Stimulated activated CD8-positive, alpha-beta memory T cell treated with anti-CD3 and anti-CD28 coated beads, Interleukin-7, amount 100 ng/mL, for 24 hours (primary cell): ENCODE measurements at places on chromosomes 13 and 19.

DNA sequence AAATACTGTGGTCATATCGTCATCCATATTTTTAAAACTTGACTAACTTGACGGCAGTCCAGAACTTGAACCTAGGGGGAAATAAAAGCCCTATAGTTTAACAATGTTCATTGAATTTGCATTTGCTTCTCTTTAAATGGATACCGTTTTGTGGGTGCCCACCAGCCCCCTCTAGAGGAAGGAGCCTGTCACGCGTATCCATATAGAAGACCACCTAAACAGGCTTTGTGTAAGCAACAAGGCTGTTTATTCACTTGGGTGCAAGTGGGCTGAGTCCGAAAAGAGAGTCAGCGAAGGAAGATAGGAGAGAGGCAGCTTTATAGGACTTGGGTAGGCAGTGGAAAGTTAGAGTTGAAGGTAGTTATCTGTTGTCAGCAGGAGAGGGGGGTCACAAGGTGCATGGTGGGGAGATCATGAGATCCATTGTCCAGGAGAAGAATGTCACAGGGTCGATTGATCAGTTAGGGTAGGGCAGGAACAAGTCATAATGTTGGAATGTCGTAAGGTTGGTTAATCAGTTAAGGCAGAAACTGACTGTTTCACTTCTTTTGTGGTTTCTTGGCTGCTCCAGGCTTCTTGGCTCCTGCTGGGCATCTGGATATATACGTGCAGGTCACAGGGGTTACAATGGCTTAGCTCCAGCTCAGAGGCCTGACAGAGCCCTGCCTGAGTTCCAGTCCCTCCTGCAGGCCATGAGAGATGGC is 42.5 kb upstream of the ANKRD10 start:
- no peak for DNase-seq

DNA sequence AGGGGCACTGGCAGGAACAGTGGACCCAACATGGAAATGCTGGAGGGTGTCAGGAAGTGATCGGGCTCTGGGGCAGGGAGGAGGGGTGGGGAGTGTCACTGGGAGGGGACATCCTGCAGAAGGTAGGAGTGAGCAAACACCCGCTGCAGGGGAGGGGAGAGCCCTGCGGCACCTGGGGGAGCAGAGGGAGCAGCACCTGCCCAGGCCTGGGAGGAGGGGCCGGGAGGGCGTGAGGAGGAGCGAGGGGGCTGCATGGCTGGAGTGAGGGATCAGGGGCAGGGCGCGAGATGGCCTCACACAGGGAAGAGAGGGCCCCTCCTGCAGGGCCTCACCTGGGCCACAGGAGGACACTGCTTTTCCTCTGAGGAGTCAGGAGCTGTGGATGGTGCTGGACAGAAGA is 4.1 kb downstream of the KLK2 start:
- no peak for DNase-seq

DNA sequence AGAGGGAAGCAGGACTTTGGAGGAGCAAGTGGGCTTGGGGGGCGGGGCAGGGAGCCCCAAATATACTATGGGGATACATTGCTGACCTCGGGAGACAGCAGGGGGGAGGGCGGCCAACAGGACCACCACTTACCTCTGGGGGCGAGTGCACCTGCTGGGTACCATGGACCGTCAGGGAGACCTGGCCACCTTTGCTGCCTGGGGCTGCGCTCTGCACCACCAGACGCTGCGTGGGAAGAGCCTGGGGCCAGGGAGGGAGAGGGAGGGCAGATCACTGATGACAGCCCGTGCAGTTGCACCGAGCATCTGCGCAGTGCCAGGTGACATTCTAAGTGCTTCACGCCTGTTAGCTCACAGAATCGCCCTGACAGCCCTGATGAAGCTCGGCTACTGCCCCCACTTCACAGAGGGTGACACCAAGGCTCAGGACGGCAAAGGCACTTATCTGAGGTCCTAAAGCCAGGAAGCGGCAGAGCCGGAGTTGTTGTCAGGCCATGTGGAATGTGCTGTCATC is 24.1 kb downstream of the RFX1 start:
- no peak for DNase-seq

GRCh38 chr13:110123041-110123809 is 183.7 kb downstream of the COL4A1 start:
- DNase-seq = no peak

- DNase-seq = no peak
Observed at GRCh38 chr13:37306778-37307544, 201.5 kb upstream of the CSNK1A1L start.

DNA sequence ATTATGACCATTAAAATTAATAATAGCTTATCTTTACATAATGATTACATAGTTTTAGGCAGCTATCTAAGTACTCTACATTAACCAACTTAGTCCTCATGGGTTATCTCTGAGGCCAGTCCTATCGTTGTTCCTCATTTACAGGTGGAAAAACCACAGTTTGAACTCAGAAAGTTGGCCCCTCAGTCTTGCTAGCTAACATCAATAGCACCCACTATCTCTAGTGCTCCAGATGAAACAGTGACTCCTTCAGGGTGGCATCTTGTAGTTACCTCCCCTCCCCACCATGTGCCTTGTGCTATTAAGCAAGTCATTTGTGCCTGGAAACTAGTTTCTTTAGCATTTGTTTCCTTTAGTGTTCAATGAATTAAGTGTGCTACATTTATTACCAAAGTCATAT is 1086.7 kb downstream of the EFNB2 start:
- no peak for DNase-seq
